Smooth muscle cell of the brain vasculature (primary cell): ENCODE measurements at places on chromosomes 3 and 15.

DNA sequence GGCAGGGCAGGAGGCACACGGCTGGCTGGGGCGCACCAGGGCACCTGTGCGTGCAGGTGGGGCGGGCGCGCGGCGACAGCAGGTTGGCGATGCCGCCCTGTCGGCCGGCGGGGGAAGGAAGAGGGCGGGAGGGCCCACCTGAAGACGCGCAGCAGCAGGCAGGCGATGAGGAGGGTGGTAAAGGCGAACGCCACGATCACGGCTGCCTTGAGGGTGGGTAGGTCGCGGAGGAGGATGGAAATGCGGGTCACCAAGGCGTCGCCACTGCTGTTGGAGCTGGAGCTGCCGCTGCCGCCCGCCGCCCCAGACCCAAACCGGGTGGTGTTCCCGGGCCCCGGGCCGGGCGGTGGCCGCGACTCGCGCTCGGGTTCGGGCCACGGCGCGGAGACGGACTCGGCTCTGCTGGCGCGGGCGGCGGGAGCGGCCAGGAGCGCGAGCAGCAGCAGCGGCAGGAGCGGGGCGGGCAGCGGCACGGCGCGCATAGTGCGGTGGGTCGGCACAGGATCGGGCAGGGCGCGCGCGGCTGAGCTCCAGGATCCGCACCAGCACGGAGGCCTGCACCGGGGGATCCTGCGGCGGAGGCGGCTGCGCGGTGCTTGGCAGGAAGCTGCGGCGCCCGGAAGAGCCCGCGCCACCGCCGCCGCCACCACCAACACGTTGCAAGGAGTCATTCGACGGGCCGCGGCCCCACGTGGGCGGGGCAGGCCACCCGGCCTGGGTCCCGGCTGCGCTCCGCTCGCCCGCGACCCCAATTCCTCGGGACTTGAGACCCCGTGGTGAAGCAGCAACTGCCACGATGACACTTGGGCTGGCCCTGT, at the start of gene FAM174B:
Gene FAM174B, minus strand, starts transcription at position 598 of the 818 bp plus-strand sequence.
- no peak for DNase-seq

DNA sequence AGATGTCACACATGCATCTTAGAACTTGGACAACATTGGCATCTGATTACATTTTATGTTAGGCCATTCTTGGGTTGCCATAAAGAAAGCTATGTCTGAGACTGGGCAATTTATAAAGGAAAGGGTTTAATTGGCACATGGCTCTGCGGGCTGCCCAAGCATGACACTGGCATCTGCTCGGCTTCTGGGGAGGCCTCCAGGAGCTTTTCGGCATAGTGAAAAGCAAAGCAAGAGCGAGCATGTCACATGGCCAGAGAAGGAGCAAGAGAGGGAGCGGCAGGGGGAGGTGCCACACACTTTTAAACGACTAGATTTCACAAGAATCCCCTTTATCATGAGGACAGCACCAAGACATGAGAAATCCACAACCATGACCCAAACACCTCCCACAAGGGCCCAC, 11.3 kb downstream of the RYR3 start:
- no peak for DNase-seq

GRCh38 chr3:4417449-4417848, 49.6 kb downstream of the SUMF1 start:
- DNase-seq = peak; percentile 62

DNA sequence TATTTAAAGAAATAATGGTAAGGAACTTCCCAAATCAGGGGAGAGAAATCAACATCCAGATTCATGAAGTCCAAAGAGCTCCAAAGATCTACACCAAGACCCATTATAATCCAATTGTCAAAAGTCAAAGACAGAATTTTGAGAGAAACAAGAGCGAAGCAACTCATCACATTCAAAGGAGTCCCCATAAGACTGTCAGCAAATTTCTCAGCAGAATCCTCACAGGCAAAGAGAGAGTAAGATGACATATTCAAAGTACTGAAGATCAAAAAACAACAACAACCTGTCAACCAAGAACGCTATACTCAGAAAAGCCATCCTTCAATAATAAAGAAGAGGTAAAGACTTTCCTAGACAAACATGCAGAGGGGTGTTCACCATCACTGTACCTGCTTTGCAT, 342.1 kb downstream of the TIGIT start:
- DNase-seq = no peak

- DNase-seq = peak; percentile 32
These were observed 336.8 kb downstream of the DIPK2A start for GRCh38 chr3:144308396-144308795.

DNA sequence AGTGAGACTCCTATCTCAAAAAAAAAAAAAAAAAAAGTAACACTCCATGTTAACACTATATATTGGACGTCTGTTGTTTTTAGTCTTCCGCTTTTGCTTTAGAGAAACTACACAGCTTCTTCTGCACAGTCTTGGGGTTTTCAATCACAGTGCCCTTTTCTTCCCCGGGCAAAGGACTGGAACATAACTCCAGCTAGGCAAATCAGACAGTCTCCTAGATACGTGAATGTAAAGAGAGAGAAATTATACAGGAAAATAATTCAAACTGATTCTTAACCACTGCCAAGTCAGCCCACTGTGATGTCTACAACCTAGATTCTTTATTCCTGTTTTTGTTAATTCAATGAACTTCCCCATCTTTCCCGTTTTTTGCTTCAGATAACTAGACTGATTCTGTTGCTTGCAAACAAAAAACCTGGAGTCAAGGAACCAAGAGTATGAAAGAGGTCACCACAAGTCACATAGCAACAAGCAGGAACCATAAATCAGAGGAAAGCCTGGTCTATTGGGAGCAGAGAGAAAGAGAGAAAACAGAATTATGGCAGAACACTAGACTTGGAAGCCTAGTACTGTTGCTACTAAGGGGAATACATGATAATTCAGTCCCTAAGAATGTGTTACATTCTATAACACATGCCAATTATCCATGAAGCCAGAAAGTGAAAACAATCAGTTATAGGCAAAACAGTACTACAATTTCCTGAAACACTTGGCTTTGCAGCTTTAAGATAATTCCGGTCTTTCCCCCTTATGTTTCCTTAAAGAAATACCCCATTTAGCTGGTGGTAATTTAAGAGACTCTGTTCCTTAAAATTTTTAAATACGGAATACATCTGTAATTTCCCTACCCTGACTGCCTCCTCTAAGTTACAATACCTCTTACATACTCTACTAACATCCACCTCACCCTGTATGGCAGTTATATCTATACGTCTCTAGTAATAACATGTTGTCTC, 63.1 kb downstream of the TBL1XR1 start:
- DNase-seq = no peak

DNA sequence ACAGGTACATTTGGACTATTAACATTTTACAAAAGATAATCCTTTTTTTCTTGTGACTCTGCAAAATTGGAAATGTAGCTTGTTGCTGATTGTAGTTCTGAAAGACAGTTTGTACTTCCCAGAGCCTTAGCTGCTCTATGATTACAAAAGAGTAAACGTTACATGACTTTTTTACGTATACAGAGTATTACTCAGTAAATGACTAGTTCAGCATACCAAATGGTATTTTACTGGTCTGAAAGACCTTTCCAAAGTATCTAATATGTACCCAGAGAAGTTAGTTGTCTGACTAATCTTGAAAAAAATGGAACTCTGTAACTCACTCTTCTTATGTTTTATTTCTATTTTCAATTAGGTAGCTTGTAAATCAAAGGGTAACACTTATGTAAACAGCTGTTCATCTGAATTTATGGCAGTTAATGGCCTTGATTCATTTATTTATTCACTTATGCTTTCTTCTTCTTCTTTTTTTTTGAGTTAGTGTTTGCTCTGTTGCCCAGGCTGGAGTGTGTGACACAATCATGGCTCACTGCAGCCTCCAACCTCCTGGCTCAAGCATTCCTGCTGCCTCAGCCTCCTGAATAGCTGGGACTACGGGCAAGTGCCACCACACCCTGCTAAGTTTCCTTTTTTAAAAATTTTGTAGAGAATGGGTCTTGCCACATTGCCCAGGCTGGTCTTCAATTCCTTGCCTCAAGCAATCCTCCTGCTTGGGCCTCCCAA, 151.7 kb downstream of the C3orf38 start:
- DNase-seq = no peak

DNA sequence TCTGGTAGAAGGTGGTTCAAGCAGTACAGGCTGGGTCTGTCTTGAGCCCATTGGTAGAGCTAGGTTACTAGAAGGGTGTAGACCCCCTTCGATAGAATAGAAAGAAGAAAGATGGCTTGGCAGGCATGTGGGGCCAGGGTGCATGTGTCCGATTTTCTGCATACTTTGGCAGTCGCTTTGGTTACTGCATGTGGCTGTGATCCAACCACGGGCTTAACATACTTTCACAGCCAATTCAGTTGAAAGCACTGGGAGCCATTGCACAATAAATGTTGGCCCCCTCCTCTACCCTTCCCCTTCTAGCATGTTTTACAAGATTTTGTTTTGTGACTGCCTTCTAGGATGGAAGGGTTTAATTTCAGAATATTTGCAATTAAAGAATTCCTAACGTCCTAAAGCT, 7.2 kb downstream of the ARID3B start:
- no peak for DNase-seq

GRCh38 chr3:135633078-135633477, 332.4 kb upstream of the PPP2R3A start:
- DNase-seq = no peak

DNA sequence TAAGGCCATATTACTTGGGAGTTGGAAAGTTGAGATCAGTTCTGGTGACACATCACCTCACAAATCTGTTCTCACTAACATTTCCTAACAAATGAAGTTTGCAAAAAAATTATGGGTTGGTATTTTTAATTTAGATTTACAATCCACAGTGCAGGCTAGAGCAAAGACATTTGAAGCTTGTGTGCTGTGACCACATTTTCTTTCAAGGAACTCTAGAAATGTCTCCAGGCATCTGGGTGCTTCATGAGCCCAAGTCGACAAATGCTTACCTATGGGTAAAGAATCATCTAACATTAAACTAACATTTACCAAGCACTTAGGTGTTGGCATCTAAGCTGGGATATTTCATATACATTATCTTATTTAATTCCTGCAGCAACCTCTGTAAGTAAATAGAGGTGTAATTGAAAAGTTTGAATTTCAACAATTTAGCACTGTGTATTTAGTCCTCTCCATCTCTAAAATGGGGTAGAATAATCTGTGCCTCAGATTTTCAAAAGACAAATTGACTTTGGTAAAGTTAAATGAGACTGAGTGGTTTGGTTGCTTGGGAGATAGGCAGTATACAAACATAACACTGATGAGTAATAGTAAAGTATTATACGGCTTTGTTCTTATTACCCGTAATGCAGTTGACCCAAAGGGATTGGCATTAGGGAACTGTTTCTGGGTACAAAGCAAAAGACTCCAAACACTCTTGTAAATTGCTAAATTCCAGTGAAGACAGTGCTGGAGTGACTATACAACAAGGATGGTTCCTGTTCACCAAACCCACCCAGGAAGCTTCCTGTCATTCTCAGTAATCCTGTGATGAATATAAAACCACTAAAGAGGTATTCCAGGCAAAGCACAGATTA, 162.5 kb downstream of the TPRG1 start:
- no peak for DNase-seq

DNA sequence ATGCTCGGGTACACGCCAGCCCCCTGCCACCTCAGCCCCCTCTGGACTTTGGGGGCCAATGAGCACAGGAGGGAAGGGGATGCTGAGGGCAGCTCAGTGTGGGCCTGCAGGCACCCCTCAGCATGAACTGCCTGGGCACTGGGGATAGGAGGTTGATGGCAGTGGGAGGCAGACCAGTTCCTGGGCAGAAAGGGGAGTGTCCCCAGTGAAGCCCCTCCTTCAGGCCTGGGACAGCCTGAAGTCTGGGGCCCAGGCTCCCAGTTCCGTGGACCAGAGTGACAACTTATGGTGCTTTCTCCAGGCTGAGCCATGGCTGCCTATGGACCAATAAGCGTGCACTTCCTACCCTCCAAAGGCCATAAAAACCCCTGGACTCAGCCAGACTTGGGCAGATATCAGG, 63.3 kb upstream of the IMPG2 start:
- no peak for DNase-seq

DNA sequence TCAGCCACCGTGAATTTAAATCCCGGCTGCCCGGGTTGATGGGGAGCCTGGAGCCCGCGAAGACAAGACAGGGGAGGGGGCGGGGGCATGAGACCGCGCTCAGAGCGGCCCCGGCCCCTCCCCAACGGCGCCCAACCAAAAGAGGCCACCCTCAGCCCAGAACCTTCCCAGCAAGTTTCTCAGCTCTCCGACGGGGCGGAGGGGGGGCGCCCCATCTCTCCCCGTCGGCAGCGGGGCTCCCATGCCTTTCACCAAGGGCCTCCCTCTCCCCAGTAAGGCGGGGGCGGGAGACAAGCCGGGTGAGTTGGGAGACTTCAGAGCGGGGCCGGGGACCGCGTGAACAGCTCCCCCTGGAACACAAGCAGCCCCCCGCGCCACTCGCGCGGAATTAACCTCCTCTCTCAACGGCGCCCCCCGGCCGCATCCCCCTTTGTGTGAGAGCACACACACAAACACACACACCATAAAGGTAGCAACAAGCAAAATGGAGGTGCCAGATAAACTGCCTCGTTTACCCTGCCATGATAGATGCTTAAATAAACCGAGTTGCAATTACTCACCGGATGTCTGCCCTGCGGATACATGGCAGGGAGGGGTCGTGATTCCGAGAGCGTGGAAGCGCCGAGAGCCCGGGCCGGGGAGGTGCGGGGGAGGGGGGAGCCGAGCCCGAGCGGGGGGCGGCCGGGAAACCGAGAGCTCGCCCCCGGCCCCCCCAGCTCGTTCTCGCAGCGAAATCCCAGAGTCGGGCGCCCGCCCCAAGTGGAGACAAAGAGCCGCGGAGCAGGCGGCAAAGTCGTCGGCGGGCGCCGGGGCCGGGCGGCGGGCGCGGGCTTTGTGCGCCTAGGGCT, 1.3 kb downstream of the TLE3 start:
- DNase-seq = no peak

- no peak for DNase-seq
These were observed 206.9 kb upstream of the BHLHE40 start for GRCh38 chr3:4772171-4772804.

DNA sequence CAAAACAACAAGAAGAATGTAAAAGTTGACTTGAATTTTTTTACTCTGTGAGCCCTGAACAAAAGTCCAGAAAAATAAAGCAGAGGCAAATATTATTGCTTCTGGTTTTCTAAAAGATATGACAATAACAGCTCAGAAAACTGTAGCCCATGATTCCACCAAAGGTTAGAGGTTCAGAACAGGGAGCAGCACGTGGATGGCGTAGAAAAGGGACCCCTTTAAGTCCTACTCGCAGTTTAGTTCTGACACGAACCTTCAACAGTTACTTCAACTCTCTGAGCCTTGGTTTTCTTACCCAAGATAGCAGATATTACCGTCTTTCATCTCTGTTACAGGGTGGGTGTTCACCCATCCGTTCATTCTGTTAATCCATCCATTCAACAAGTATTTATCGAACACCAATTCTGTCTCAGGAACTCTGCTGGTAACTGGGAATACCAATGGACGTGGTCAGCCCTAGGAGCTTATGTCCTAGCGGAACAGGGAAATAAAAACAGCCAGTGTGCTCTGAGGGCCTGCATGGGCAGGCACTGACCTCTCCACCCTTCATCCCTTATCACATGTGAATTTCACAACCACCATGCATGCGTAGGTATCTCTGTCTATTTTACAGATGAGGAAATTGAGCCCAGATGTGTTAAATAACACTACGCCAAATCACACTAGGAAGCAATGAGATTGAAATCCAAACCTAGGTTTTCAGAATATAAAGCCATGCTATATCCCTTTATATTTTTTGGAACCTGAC, 274.2 kb upstream of the ICE2 start:
- no peak for DNase-seq

- DNase-seq = no peak
These were observed 81.2 kb downstream of the SRGAP3 start for GRCh38 chr3:9168241-9168741.

GRCh38 chr3:195932418-195933043, 24.2 kb upstream of the TNK2 start:
- DNase-seq = no peak
